ENCODE measurements at places on chromosomes 4 and X.

DNA sequence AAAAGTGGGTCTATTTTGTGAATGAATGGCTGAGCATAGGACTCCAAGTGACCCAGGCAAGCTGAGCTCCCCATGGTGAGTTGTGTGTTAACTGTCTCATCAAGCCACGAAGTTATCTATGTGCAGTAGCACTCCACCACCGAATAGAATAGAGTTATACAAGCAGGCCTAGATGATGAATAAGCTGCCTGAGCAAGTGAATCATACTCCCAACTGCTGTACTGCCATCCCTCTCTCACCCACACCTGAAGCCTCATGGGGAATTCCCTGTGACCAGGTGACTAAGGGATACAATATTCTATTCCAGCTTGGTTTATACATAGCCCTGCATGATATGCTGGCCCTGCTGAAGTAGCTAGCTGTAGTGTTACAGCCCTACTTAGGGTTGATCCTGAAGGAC is 38.7 kb downstream of the KDM5C start:
- no peak for DNase-seq

DNA sequence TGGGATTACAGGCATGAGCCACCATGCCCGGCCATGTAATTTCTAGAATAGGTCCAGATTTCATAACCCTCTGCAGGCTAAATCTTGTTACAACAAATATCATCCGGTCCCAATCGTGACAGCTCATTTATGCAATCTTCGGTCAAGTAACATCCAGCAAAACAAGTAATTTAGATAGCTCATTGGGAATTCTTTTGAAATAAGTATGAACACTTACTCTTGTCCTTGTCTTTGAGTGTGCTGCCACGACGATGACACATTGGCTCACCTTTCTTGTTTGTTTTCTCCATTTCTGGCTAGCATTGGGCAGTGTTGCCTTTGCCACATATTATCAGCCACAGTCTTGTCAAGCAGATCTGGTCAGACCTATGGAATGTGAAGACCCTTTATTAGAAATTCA is 92.0 kb downstream of the PHEX start:
- DNase-seq: no peak

- DNase-seq: no peak
These were observed 130.7 kb downstream of the IL1RAPL2 start for GRCh38 chrX:104696667-104697066.

DNA sequence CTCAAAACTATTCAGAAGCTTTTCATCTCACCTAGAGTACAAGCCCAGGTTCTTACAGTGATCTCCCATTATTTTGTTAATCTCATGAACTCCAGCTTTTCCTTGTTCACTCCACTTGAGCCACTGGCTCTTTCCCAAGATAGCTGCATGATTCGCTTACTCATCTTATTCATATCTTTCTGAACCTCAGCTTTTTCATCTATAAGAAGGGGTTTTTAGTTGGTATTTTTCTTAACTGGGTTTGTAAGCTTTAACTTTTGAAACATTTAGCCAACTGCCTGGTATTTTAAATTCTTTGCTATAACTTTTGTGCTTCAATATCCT is 24.0 kb downstream of the GIMD1 start:
- no peak for DNase-seq

- DNase-seq: no peak
These were observed 62.1 kb downstream of the GPRIN3 start for GRCh38 chr4:89245459-89245858.

DNA sequence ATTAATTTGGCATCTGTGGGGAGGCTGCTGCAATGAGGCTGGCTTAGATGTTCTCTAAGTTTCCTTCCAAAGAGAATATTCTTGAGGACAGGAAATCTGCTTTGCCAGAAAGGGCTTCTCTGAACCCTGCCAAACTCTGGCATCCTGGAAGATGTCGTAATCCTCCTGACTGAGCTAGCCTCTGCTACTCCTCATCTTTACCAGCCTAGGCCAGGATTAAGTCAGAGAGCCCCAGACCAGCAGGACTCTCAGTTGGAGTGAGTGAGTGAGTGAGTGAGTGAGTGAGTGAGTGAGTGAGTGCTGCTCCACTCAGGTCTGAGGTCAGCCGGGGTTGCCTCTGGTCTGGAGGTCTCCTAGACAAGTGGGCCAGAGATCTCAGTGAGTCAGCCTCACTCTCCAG is 104.9 kb upstream of the SOD3 start:
- no peak for DNase-seq

GRCh38 chrX:22325096-22325495 is 52.4 kb downstream of the CBLL2 start:
- no peak for DNase-seq

- no peak for DNase-seq
These were observed 15.8 kb upstream of the CXorf38 start for GRCh38 chrX:40663078-40663740.

DNA sequence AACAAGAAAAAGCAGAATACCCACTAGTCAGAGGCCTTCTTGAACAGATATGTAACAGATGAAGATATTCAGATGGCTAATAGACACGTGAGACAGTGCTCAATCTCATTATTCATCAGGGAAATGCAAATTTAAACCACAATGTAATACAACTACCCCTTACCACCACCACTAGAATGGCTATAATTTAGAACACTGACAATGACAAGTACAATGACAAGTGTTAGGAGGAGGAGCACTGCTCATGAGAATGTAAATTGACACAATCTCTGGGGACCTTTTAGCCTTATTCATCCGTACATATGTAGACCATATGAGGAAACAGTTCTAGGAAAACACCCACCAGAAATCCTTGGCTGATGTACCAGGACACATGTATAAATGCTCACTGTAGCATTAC is 13.1 kb downstream of the ZNF81 start:
- no peak for DNase-seq

- DNase-seq: no peak
These were observed 379.9 kb downstream of the TRAM1L1 start for GRCh38 chr4:116705466-116705865.

- no peak for DNase-seq
These were observed 388.6 kb upstream of the PITX2 start for GRCh38 chr4:111011458-111011857.

- no peak for DNase-seq
These were observed 7.6 kb upstream of the UNC5C start for GRCh38 chr4:95556207-95556859.

DNA sequence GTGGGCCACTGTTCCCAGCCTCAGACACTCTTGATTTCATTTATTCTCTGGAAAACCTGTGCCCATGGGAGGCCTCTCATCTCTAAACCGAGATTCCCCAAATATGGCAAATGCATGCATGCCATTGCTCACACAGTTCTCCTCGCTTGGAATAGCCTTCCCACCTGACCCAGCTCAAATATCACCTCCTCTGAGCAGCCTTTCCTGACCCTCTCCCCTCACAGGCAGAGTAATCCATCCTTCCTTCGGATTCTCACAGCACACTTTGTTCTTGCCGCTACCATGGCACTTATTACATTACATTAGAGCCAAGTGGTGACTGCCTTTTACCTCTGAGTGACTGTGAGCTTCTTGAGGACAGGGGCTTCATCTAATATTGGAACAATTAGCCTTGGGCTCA is 209.5 kb downstream of the HS6ST2 start:
- no peak for DNase-seq

GRCh38 chrX:35046660-35047296 is 104.2 kb downstream of the FAM47B start:
- DNase-seq: no peak

DNA sequence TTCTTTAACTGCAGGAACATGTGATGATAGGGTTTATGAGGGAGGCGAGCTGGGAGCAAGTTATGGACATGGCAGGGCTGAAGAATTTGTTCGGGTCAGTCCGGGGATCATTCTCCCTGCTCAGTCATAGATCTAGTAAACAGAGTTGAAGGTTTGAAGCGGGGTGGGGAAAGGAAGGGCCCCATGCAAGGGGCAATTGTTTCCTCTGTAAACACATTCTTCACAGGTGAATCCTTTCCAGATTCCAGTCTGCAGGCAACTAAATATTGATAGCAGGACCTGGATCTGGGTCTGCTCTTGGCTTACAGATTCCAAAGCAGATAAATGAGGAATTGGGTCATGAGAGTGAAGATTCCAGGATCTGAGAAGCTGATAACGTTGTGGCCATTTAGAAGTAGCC is 44.3 kb upstream of the ARHGAP24 start:
- DNase-seq: no peak

- DNase-seq: no peak
These were observed 290.5 kb downstream of the RAB28 start for GRCh38 chr4:13193662-13194061.

- DNase-seq: no peak
These were observed 976 bp downstream of the PHKA1 start for GRCh38 chrX:72713130-72713529.

GRCh38 chr4:65120287-65120686 is 550.0 kb downstream of the EPHA5 start:
- no peak for DNase-seq

DNA sequence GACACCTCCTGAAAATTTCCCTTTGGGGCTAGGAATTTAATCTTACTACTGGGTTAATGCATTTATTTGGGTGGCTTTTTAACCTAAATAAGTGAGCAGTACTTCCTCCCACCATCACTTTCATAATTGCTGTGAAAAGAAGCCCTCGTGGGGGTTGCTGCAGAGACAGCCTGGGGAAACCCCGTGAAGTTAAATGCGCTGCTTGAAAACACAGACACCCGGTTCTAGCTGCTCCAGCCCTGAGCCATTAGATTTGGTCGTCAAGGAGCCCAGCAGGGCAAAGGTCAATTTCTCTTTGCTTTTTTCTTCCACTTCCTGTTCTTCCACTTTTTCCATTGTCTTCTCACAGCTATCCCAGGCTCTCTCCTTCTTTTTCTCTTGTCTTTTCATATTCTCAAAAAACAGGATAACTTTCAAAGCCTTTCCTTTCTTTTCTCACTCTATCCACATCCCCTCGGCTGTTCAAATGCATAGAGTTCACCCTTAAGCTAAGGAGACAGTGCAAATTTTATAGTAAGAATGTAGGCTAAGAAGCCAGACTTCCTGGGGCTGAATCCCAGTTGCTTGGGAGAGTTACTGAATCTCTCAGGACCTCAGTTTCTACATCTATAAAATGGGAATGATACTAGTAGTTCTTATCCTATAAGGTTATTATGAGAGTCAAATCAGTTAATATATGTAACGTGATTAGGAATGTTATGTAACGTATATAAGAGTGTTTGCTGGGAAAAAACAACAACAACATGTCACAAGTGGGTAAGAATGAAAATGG is 91.5 kb upstream of the ZNF827 start:
- no peak for DNase-seq

All from activated CD8-positive, alpha-beta T cell treated with anti-CD3 and anti-CD28 coated beads, Interleukin-2, amount 10 ng/mL, durations not matched to agents 7 days and 5 days (primary cell).